ENCODE measurements at places on chromosomes 2 and 18.
A peak's percentile ranks its signal among the peaks of the same experiment; 100 is the strongest.

DNA sequence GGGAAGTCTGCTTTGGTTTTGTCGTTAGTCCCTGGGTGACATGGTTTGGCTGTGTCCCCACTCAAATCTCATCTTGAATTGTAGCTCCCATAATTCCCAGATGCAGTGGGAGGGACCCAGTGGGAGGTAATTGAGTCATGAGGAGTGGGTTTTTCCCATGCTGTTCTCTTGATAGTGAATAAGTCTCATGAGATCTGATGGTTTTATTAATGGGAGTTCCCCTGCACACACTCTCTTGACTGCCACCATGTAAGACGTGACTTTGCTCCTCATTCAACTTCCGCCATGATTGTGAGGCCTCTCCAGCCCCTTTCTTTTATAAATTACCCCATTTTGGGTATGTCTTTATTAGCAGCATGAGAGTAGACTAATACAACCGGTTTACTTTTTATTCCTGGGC lies 405.8 kb upstream of the ID2 start:
- DNase-seq: no peak

GRCh38 chr2:44001716-44002115 lies 5.9 kb upstream of the LRPPRC start:
- peak; percentile 45 for DNase-seq

DNA sequence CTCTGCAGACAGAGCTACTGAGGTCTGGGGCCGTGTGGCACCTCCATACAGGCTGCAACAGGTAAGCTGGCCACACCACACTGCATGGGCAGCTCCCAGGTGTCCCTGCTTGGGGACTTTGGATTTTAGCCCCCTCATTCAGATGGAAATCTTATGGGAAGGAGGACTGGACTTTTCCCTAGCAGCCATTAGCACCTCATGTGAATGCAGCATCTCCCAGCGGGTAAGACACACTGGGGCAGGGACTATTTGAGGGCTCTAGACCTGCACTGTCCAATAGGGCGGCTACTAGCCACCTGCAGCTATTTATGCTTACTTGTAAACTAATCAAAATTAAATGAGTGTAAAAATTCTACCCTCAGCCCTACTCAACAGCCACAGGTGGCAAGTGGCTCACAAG lies 34.2 kb upstream of the GLI2 start:
- no peak for DNase-seq

DNA sequence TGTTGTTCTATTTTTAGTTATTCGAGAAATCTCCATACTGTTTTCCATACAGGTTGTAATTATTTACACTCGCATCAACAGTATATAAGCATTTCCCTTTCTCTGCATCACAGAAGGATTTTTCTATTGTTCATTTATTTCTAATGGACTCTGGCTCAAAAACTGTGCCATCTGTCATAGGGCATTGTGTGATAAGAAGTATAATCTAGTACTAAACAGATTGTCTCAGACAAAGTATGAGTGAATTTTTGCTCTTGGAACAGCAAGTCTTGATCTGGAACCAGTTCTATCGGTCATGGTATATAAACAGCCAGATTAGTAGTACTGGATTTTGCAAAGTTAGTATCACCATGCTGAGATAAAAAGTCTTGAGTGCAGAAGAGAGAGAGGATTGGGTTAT lies 145.8 kb downstream of the KIAA1328 start:
- no peak for DNase-seq

DNA sequence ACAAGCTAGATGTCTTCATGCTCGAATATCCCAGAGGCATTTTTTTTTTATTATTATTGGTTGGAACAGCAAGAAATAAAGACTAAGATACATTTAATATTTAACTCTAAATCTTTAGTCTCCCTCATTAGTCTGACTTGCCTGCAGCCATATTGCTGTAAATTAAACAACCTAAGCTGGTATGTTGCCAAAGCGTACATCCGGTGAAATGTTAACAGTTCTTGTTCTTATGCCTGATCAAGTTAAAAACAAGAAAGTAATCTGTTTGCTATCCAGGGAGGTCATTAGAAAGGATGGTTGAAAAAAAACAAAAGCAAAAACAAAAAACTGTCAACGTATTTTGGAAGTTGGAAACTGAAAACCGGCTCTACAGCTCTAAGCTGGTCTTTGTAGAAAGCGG lies 125.9 kb upstream of the NABP1 start:
- no peak for DNase-seq

GRCh38 chr2:6881046-6881445 lies 3.5 kb downstream of the RSAD2 start:
- no peak for DNase-seq

DNA sequence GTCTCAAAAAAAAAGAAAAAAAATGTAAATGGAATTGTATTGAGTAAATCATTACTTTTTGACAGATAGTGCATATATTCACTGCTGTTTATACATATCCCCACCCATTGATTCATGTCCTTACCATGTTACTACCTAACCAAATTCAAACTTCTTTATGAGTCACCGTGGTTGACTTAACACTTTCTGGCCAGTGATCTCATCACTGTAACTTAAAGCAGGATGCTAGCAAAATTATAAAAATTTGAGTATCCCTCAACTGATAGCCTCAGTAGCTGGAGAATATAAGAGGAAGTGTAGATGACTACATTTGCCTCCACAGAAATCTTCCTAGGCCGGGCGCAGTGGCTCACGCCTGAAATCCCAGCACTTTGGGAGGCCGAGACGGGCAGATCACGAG lies 13.4 kb downstream of the CNOT9 start:
- no peak for DNase-seq

DNA sequence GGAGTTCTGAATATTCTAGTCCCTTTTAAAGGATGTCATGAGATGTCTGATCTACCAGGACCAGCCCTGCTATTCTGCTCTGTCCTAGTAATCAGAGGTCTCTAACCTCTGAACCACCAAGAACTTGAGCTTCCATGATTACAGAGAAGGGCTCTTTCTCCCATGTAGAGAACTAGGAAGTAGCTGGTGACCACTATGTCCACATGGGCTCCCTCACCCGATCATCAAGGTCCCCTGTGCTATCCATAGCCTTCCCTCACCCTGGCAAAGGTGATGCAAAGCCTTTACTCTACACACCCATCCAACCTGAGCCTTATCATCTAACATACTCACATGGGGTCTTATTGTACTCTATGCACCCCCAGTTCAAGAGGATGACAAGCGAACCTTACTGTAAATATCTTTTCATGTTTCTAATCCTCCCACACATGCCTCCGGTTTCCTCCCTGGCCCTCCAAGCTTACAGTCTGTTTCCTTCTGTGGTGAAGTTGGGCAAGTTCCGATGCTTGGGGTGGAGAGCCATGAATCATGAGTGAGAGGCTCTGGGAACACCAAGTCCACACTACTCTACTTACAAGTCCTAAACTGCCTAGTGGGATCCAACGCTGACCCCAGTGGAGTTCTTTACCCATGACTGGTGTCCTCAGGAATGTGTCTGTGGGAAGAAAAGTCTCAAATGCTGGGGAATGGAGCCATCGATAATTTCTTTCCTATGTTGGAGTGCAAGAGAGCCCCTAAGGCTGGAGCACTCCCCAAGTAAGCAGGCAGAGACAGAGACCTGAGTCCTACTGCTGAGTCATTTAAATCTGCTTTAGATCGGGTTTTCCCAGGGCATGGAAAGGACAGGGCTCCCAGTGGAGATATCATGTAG lies 73.3 kb upstream of the KLF7 start:
- peak; percentile 67 for DNase-seq

- DNase-seq: no peak
Observed at GRCh38 chr2:8159966-8160603, 521.8 kb upstream of the ID2 start.

DNA sequence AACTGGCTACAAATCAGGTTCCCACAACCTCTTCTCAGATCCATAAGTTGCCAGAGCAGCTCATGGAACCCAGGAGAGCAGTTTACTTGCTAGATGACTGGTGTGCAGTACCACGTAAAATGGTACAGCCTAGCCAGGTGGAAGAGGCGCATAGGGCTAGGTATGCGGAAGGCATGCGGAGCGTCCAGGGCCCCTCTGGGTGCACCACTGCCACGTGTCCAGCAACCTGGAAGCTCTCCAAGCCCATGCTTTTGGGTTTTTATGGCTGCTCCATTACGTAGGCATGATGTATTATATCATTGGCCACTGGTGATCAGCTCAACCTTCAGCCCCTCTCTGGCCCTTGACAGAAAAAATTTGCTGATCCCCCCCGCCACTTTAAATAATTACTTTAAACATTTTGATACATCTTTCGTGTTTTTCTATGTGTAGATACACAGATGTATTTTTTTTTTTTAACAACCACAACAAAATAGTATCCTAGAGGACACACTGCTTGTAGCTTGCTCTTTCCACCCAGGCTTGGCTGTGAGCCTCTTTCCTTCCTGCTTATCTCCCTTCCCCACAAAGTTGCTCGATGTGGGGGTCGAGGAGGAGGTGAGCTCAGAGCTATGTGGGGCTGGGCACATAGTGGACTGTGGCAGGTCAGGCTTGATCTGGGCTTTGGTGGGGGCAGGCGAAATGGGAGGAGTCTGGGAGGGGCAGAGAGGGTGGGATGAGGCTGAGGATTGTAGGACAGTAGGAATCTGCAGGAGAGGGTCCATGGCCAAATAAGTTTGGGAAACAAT lies 65.4 kb upstream of the MCFD2 start:
- DNase-seq: no peak

- DNase-seq: no peak
Observed at GRCh38 chr2:2575181-2575577, 244.1 kb upstream of the MYT1L start.

DNA sequence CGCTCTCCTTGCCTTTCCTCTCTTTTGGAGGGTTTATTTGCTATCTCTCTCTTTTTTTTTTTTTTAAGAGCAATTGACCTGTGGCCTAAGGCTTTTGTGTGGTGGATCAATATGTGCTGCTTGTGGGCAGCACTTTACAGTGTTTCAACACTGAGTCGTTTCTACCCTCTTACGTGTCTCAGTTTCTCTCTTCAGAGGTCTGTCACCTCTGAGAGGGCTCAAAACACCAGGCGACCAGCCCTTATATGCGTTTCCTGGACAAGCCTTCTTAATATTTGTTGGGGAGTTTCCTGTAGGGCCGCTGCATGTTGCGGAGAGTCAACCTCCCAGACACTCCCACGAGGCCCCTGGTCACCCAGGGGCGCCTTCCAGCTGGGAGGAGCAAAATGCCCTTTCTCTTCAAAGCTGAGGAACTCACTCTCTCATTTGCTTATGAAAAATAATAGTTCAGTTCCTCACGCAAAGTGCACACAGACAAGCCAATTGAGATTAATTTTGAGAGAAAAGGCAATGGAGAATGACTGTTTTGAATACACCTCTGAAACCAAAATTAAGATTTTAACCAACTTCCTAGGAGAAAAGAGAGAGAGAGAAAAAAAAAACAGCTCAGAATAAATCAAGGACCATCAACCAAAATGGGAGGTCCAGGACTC lies 96.3 kb upstream of the B3GNT2 start:
- no peak for DNase-seq

DNA sequence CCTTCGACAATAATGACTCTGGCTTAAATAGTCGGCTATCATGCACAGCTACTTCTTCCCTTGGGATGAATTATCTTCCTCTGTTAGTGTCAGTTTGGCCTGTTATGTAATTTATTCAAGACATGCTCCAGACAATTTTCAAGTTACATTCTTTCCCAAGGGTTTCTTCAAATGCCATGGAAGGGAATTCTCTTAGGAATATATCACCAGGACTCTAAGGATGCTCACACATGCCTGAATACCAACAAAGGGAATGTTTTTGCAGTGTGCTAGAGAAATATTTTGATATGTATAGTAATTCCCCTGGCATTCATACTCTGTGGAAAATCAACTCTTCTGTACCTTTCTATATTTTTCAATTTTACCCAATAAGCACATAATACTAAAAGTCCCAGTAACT lies 286.0 kb upstream of the KYNU start:
- no peak for DNase-seq

DNA sequence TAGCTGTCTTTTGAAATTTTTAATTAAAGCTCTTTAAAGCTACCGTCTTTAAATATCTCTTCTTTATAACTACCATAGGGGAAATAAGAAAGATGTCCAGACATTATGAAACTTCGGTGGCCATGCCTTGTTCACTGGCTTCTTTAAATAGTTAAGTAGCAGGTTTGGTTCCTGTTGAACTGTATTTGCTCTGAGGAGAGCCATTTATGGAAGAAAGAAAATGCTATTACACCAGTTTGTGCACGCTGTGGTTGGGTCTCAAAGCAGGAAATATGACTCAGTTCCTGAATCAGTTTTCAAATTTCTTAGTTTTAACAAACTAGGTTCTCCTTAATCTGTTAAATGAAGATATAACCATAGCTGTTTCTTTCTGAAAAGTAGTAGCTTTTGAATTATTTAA lies 12.2 kb downstream of the ARPC2 start:
- no peak for DNase-seq

- no peak for DNase-seq
Observed at GRCh38 chr2:160174322-160174721, 25.8 kb downstream of the ITGB6 start.

- DNase-seq: no peak
Observed at GRCh38 chr2:63364866-63365265, 223.4 kb downstream of the WDPCP start.

DNA sequence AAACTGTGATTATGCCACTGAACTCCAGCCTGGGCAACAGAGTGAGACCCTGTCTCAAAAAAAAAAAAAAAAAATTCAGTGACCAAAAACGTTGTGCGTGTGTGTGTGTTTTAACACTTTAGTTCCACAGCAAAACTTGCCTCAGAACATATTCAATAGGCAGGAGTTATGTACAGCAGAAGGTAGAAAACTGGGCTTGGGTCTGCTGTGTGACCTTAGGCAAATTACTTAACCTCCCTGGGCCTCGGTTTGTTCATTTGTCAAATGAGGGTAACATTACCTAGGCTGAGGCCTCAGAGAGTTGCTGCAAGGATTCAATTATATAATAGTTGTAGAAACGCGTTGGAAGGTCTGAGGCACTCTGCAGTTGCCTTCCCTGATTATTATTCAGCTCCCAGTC lies 10.3 kb upstream of the SCG2 start:
- DNase-seq: no peak

DNA sequence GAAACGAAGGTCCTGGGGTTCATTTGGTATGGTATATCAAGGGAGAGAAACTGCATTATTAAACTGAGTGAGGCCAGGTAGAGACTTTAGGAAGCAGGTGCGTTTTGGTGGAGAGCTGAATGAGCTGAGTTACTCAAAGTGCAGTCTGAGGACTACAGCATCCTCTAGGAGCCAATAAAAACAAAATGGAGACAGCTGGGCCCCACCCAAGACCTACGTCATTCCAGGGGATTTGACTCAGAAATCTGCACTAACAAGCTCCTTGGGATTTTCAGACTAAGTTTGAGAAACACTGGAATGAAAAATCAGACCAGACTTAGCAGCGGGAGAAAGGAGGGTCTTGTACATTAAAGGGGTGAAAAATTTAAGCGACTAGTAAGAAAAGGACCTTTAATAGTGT lies 131.5 kb downstream of the UXS1 start:
- peak; percentile 38 for DNase-seq

GRCh38 chr2:228839421-228839876 lies 431.6 kb downstream of the PID1 start:
- no peak for DNase-seq

DNA sequence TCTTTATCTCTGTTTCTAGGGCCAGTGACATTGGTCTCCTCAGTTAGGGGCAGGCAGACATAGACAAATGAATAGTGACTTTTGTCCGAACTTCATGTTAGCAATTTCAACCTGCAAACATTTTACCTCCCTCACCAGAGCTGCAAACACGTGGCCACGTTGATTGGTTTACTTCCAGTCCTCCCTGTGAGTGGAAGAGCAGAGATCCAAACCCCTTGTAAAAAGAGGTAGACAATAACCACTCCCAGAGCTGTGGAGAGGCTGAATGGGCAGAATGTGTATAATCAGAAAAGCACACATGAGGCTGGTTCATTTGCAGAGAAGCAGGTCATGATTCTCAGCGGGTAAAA lies 31.1 kb downstream of the CTIF start:
- no peak for DNase-seq
